CD4-positive, CD25-positive, alpha-beta regulatory T cell (primary cell): ENCODE measurements at places on chromosomes 4 and X.
A peak's percentile ranks its signal among the peaks of the same experiment; 100 is the strongest.

GRCh38 chr4:163470391-163470790, 3.2 kb downstream of the TKTL2 start:
- no peak for DNase-seq

DNA sequence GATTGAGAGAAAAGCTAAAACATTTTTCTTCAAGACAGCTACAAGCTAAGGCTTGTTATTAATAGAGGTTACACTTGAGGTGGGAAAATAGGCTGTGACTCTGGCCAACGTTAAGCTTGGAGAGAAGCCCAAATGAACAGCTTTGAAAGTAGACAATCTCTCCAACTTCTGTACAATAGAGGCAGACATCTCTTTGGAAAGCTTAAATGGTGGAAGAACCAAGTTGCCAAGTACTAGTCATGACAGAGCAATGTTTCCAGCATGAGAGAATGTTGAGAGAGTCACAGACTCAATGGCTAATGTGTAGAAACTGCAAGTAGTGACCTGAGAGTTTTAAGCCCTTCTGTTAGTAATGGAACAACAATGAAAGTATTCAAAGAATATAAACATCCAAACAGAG, 298.1 kb downstream of the INPP4B start:
- no peak for DNase-seq

GRCh38 chr4:144355811-144356757, 215.6 kb upstream of the GYPA start:
- peak; percentile 12 for DNase-seq

DNA sequence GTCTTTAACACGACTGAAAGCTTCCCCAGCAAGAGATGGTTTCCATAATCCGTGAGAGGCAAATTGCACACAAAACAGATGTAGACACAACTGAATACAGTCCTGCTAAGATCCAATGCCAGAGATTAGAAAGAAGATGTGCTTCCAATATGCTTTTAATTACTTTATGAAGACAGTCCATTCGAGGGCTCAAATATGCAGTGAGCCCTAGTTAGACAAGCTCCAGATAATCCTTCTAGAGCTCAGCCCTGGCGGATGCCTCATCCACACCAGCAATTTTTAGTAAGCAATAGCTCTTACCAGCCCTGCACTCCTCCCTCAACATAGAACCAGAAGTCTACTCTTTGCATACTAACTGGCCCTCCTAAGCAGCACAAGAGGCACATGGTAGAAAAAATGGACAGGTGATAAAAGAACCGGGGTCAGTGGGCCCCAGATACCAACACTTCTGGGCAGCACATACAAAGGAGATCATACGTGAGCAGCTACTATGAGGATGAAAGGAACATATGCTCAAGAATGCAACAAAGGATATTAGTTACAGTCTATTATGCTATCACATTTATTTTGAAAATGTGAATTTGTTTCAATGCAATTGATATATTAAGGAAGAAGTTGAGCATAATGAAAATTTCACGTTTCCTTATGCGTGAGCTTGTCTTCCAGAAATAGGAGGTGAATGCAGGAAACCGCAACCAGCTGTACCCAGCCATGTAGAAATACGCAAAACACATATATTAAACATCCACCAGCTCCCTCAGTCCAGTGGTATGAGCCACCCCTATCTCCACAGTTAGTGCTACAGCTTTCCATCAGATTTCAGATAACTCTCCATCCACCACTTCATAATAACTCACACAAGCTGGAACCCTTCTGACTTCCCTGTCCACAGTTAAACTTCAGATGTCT, 34.3 kb downstream of the GPC4 start:
- no peak for DNase-seq

DNA sequence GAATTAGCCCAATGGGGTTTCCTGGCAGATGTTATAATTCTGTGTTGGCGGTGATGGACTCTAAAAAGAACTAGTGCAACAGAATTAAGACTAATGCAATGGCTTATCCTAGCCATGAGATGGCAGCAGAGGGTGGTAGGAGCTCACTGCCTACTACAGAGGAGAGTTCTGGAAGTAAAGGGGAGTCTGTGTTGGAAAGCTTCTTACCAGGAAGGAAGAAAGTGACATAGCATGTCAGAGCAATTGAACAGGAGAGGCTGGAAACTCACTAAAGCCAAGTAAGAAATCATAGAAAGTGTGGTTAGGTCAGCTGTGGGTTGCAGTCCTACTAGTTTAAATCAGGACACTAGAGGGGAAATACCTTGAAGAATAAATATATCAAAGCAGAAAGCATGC, 6.3 kb upstream of the TRPC5OS start:
- no peak for DNase-seq

DNA sequence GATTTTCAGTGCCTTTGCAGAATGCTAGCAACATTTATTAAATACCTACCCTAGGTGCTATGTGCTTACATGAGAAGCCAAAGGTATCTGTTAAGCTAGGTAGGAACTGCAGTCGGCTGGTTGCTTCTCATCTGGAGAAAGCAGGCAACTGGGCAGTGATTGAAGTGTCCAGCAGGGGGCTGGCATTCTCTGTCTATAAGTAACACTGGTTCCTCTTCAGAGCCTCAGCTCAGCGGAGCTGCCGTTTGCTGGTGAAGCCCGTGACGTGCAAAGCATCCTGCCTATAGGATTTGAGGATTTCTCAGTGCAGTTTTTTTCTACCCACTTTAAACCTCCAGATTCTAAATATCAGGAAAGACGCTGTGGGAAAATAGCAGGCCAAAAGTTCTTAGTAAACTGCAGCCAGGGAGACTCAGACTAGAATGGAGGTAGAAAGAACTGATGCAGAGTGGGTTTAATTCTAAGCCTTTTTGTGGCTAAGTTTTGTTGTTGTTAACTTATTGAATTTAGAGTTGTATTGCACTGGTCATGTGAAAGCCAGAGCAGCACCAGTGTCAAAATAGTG, at the start of gene GRPR:
Gene GRPR (plus strand): TSS at position 344 of the 565 bp plus-strand sequence. CDS start 389 bp downstream, outside the sequence.
- peak; percentile 38 for DNase-seq

DNA sequence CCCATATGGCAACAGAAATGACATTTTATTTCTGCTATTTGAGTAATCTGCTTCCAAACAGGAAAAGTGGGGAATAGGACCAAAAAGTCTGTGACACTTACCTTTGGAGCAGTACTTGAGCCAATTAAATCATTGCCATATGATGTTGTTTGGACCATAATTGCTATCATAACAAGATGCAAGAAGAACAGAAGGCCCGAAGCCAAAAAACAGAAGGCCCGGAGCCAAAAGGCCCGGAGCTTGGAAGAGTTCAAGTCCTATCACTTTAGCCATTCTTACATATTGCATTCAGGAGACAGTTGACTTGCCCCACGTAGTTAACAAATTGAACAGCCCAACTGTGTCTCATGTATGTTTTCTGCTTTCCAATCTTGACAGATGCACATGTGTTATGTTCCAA, 285.6 kb downstream of the ARHGAP24 start:
- DNase-seq: no peak

GRCh38 chr4:169201222-169202144, 69.3 kb downstream of the SH3RF1 start:
- no peak for DNase-seq

- DNase-seq: no peak
Measured at GRCh38 chrX:72340041-72340440, 34.3 kb upstream of the CITED1 start.

DNA sequence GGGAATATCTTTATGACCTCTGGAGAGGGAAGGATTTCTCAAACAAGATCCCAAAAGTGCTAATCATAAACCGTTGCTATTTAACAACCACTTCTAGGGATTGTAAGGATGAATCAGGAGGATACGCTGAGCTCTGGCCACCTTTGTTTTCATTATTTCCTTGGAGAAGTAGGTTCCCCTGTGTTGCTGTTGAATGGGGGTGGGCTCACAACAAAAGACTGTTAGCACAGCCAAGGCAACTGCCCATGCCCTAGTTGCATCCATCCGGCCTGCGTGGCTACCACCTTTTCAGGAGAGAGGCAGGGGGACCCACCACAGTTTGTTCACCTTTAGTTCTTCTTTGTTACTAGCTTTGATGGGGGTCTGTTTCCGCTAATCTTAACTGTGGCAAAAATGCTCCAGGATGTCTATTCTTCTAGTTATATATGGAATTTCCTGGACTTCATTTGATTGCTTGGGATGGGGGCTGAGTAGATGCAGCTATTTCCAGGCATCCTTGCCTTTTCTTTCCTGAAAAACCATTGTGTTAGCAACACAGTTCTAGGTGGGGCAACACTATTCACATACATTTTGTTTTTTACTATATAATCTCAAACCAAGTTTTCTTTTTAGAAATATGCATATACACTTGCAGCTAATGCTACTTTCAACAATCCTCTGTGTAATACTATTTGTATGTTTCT, 95.4 kb downstream of the KDR start:
- no peak for DNase-seq

GRCh38 chrX:148958901-148959300, 458.5 kb downstream of the AFF2 start:
- DNase-seq: no peak
